ENCODE measurements at places on chromosomes 7 and 10. TPM values are rescaled to one million over a fixed set of nuclear protein-coding genes. Genes with fewer than 3 reads are reported as not detected.
A peak's percentile ranks its signal among the peaks of the same experiment; 100 is the strongest.

GRCh38 chr7:77329466-77330168, 86.5 kb downstream of the GSAP start:
- no peak for DNase-seq

- DNase-seq, result no peak
Observed at GRCh38 chr10:56585447-56586171, 224.6 kb upstream of the ZWINT start.

DNA sequence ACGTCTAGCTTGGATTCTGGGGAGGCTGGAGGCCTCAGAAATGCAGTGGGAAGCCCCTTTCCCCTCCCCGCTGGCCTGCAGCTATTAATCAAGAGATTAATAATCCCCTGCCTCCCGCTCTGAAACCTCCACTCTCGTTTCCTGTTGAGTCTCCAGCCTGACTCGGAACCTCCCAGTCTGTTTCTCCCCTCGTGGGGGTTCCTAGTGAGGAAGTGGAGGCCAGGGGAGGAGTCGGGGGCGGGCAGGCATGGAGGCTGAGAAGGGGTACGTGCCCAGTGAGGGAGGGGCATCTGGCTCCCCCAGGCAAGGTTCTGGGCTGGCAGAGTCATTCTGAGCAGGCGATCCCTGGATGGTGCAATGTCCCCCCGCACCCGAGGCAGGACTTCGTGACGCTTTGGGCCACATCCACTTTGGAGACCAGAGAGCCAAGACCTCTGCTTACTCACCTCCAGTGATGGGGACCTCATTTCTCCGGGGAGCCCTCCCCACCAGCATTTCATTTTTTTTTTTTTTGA, 73.6 kb downstream of the COL26A1 start:
- DNase-seq, result peak; percentile 38

Gene ZNF425
- polyA plus RNA-seq, result 6.3 TPM

Gene ARMC3
- polyA plus RNA-seq, result 14.0 TPM

Gene PLA2G12B
- polyA plus RNA-seq, result 10.2 TPM

Gene AFAP1L2
- polyA plus RNA-seq, result 33.0 TPM

Gene CELF2
- 11.8 TPM for polyA plus RNA-seq

Gene SMKR1
- polyA plus RNA-seq, result 3.4 TPM

Gene CNNM1
- 1.5 TPM for polyA plus RNA-seq
